A673 (cell line): ENCODE measurements at places on chromosomes 5 and 9.

DNA sequence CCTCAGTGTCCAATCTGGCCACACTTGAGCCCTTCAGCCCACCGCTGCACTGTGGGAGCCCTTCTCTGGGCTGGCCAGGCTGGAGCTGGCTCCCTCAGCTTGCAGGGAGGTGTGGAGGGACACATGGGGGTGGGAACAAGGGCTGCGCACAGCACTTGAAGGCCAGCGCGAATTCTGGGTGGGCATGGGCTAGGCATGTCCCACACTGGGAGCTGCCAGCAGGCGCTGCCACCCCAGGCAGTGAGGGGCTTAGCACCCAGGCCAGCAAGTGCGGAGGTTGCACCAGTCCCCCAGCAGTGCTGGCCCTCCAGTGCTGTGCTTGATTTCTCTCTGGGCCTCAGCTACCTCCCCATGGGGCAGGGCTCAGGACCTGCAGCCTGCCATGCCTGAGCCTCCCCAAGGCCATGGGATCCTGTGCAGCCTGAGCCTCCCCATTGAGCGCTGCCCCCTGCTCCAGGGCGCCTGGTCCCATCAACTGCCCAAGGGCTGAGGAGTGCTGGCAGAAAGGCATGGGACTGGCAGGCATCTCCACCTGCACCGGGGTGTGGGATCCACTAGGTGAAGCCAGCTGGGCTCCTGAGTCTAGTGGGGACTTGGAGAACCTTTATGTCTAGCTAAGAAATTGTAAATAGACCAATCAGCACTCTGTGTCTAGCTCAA lies 148.2 kb downstream of the EMB start:
- H3K27ac ChIP-seq: no peak overlapping the region
- peaks cover 6% of the 10 kb centered on the region for H3K27me3 ChIP-seq
- no peak for DNase-seq
- H3K4me1 ChIP-seq: no peaks in the 10 kb centered on the region
- no peak overlapping the region for H3K4me3 ChIP-seq
- H3K36me3 ChIP-seq: no peaks in the 10 kb centered on the region

GRCh38 chr9:35872505-35872904 lies 2.3 kb upstream of the OR13J1 start:
- peaks cover 4% of the 10 kb centered on the region for H3K4me1 ChIP-seq
- H3K4me3 ChIP-seq: no peak overlapping the region
- DNase-seq: no peak
- H3K27ac ChIP-seq: no peak overlapping the region

GRCh38 chr5:109945097-109945678 lies 255.5 kb downstream of the MAN2A1 start:
- no peak overlapping the region for H3K4me3 ChIP-seq
- DNase-seq: no peak
- H3K27ac ChIP-seq: no peak overlapping the region
- no peaks in the 10 kb centered on the region for H3K36me3 ChIP-seq

DNA sequence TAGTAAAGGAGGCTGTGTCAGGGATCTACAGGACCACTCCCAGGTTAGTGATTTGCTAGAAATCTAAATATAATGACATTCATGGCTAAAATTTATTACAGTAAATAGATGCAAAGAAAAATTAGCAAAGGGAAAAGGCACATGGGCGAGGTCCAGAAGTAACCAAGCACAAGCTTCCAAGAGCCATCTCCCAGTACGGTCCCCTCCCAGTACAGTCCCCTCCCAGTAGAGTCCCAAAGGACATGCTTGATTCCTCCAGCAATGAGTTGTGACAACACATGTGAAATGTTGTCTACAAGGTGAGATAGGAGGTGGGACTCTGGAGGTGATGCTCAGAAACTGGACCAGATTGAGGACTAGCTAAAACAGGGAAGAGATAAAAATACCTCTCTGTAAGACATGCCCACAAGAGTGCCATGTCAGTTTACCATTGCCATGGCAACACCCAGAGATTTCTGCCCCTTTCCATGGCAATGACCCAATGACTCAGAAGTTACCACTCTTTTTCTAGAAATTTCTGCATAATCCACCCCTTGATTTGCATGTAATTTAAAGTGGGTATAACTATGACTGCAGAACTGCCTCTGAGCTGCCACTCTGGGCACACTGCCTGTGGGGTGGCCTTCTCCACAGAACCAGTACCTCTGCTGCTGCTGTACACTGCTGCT lies 27.9 kb upstream of the CEMIP2 start:
- H3K27me3 ChIP-seq: no peaks in the 10 kb centered on the region
- DNase-seq: no peak
- no peak overlapping the region for H3K4me3 ChIP-seq
- no peak overlapping the region for H3K27ac ChIP-seq
- no peaks in the 10 kb centered on the region for H3K4me1 ChIP-seq

GRCh38 chr5:59034498-59035186 lies 451.8 kb downstream of the RAB3C start:
- H3K27me3 ChIP-seq: no peaks in the 10 kb centered on the region
- peak overlapping the region; percentile 78 for H3K27ac ChIP-seq
- peaks cover 38% of the 10 kb centered on the region for H3K4me1 ChIP-seq
- H3K36me3 ChIP-seq: no peaks in the 10 kb centered on the region
- DNase-seq: peak; percentile 63

GRCh38 chr9:120571443-120572257 lies 8.3 kb downstream of the CDK5RAP2 start:
- no peak overlapping the region for H3K27ac ChIP-seq
- H3K4me1 ChIP-seq: no peaks in the 10 kb centered on the region
- H3K27me3 ChIP-seq: no peaks in the 10 kb centered on the region
- H3K4me3 ChIP-seq: no peak overlapping the region

GRCh38 chr5:74761241-74761640 lies 5.7 kb downstream of the GFM2 start:
- H3K27me3 ChIP-seq: no peaks in the 10 kb centered on the region
- peaks cover 51% of the 10 kb centered on the region for H3K36me3 ChIP-seq
- H3K27ac ChIP-seq: no peak overlapping the region
- H3K4me3 ChIP-seq: no peak overlapping the region
- no peak for DNase-seq

DNA sequence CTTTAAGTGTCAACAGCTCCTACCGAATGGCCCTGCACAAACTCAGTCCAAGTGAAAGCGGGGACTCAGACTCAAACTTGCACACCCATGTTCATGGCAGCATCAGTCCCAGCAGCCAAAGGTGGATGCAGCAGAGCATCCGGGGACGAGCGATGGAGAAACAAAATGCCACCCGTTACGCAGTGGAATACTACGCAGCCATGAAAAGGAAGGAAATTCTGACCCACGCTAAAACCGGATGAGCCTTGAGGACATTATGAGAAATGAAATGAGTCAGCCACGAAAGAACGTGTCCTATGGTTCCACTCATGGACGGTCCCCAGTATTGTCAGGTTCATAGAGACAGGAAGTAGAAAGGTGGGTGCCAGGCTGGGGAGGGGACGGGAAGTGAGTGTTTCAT lies 48.6 kb upstream of the NOTCH1 start:
- DNase-seq: no peak
- no peak overlapping the region for H3K27ac ChIP-seq
- H3K27me3 ChIP-seq: no peaks in the 10 kb centered on the region
- no peak overlapping the region for H3K4me3 ChIP-seq

- H3K27me3 ChIP-seq: no peaks in the 10 kb centered on the region
- no peak overlapping the region for H3K4me3 ChIP-seq
- DNase-seq: no peak
- H3K4me1 ChIP-seq: no peaks in the 10 kb centered on the region
- no peak overlapping the region for H3K27ac ChIP-seq
Observed at GRCh38 chr9:82170866-82171265, 182.3 kb downstream of the SPATA31D1 start.

GRCh38 chr5:81086881-81087281 lies 126.7 kb downstream of the RASGRF2 start:
- H3K27ac ChIP-seq: no peak overlapping the region
- no peaks in the 10 kb centered on the region for H3K36me3 ChIP-seq
- no peak overlapping the region for H3K4me3 ChIP-seq

- H3K36me3 ChIP-seq: peaks cover 20% of the 10 kb centered on the region
- no peak overlapping the region for H3K27ac ChIP-seq
- H3K4me3 ChIP-seq: no peak overlapping the region
- H3K27me3 ChIP-seq: no peaks in the 10 kb centered on the region
Observed at GRCh38 chr9:78273761-78274160, 23.2 kb upstream of the PSAT1 start.

- no peak overlapping the region for H3K4me3 ChIP-seq
- DNase-seq: no peak
- H3K4me1 ChIP-seq: peaks cover 5% of the 10 kb centered on the region
- H3K27ac ChIP-seq: no peak overlapping the region
- H3K36me3 ChIP-seq: no peaks in the 10 kb centered on the region
- no peaks in the 10 kb centered on the region for H3K27me3 ChIP-seq
Observed at GRCh38 chr9:11701706-11702105, 991.5 kb upstream of the TYRP1 start.

GRCh38 chr9:129473523-129474244 lies 147.2 kb downstream of the C9orf50 start:
- no peaks in the 10 kb centered on the region for H3K27me3 ChIP-seq
- no peak overlapping the region for H3K27ac ChIP-seq
- H3K4me1 ChIP-seq: no peaks in the 10 kb centered on the region
- no peak for DNase-seq
- H3K4me3 ChIP-seq: no peak overlapping the region

DNA sequence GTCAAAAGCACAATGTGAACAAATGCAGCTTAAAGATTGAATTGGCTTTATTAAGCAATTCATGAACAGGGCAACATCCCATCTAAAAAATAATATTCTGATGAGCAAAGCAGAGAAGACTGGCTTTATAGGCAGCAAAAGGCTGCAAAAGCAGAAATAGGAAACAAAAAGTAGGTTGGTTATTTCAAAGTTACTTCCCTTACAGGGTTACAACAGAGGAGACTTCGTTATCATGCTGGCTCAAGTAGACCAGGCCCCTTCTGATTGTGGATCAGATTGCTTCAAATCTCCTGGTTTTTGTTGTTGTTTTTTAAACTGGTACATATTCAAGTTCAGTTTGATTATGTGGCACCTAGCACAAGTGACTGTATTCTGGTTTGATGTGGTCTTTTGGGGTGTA lies 73.1 kb downstream of the MAN2A1 start:
- no peak overlapping the region for H3K27ac ChIP-seq
- no peak for DNase-seq
- H3K4me3 ChIP-seq: no peak overlapping the region
- H3K4me1 ChIP-seq: peaks cover 12% of the 10 kb centered on the region
- H3K36me3 ChIP-seq: peaks cover 51% of the 10 kb centered on the region

GRCh38 chr5:168347368-168348083 lies 56.1 kb downstream of the WWC1 start:
- no peaks in the 10 kb centered on the region for H3K36me3 ChIP-seq
- no peaks in the 10 kb centered on the region for H3K27me3 ChIP-seq
- H3K4me3 ChIP-seq: no peak overlapping the region
- no peak overlapping the region for H3K27ac ChIP-seq
- DNase-seq: no peak

DNA sequence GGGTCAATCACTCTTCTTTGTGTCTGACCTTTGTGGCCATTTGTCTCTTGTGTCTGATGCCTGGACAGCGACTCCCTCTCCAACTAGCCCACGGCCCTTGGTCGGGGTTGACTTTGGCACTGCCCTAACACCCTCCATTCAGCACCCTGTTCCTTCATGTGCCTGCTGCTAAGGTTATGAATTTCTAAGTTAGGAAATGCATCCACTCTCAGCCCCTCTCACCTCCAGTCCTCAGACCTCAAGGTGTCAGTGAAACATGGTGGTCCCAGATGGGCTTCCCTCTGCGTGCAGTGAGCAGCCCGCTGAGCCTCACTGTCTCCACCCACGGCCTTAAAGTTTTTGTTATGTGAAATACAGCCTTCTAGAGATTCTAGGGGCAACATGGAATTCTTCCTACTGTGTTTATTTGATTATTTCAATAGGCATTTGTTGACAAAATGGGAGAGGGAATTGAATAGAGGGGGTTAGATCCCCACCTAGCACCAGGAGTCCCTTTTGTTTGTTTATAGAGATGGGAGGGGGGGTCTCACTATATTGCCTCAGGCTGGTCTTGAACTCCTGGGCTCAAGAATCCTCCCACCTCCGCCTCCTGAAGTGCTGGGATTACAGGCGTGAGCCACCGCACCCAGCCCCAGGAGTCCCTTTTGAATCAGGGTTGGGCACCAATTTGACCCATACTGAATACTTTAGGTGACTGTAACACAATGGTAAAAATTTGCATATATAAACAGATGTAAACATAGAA lies 1.6 kb upstream of the GLIPR2 start:
- no peak overlapping the region for H3K4me3 ChIP-seq
- H3K27me3 ChIP-seq: no peaks in the 10 kb centered on the region
- H3K27ac ChIP-seq: no peak overlapping the region
- no peaks in the 10 kb centered on the region for H3K4me1 ChIP-seq
- DNase-seq: no peak
- H3K36me3 ChIP-seq: no peaks in the 10 kb centered on the region

- no peaks in the 10 kb centered on the region for H3K27me3 ChIP-seq
- H3K4me3 ChIP-seq: no peak overlapping the region
- H3K27ac ChIP-seq: no peak overlapping the region
- no peak for DNase-seq
- H3K4me1 ChIP-seq: no peaks in the 10 kb centered on the region
Observed at GRCh38 chr5:109399092-109399759, 10.5 kb downstream of the PJA2 start.

GRCh38 chr5:139050432-139050831 lies 147.7 kb downstream of the SIL1 start:
- no peaks in the 10 kb centered on the region for H3K27me3 ChIP-seq
- H3K36me3 ChIP-seq: no peaks in the 10 kb centered on the region
- H3K4me3 ChIP-seq: no peak overlapping the region
- DNase-seq: peak; percentile 22

DNA sequence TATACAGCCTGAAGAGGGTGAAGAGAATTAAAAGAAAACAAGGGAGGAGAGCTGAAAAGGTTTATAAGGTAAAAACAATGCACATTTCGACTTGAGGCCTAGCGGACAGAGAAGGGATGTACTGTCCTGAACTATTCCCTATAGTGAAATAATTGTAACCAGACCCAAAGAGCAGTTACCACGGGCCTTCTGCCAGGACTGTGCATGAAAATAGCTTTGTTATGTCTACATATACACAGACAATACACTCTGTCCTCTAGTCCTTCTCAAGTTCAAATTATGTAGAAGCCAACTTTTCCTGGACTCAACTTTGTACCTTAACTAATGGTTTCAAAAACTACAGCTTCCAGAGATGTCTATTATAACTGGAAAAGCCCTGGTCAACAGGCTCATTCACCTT lies 223.7 kb downstream of the PCSK5 start:
- H3K36me3 ChIP-seq: no peaks in the 10 kb centered on the region
- no peak for DNase-seq
- peaks cover 17% of the 10 kb centered on the region for H3K27me3 ChIP-seq

GRCh38 chr9:1455766-1456165 lies 405.6 kb downstream of the DMRT2 start:
- H3K27me3 ChIP-seq: no peaks in the 10 kb centered on the region
- H3K4me3 ChIP-seq: no peak overlapping the region
- no peaks in the 10 kb centered on the region for H3K4me1 ChIP-seq
- H3K36me3 ChIP-seq: no peaks in the 10 kb centered on the region
- H3K27ac ChIP-seq: no peak overlapping the region

DNA sequence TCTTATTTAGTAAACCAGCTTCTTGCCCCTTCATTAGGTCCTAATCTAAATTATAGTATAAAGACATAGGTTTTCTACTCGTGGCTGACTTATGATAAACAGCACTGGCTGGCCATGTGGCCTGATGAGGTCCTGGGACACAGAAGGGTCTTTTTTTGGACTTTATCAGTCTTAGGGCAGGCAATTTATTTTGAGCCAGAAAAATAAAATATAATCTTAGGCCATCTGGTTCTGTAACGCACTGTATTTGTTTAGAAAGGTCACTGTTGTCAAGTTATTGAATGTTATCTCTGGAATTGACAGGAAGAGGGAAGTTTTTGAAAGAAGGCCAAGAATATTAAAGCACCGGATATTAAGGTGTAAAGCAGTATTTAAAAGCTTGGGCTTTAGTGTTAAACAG lies 53.9 kb downstream of the RFX3 start:
- H3K27me3 ChIP-seq: no peaks in the 10 kb centered on the region
- no peak for DNase-seq
- no peak overlapping the region for H3K4me3 ChIP-seq
- no peak overlapping the region for H3K27ac ChIP-seq
- H3K36me3 ChIP-seq: no peaks in the 10 kb centered on the region
- H3K4me1 ChIP-seq: peaks cover 13% of the 10 kb centered on the region
